ENCODE measurements at places on chromosomes 3 and 15.

- no peak for DNase-seq
Observed at GRCh38 chr3:123871946-123872345, 12.2 kb downstream of the MYLK start.

GRCh38 chr3:46864061-46864881 is 1.0 kb upstream of the MYL3 start:
- no peak for DNase-seq

DNA sequence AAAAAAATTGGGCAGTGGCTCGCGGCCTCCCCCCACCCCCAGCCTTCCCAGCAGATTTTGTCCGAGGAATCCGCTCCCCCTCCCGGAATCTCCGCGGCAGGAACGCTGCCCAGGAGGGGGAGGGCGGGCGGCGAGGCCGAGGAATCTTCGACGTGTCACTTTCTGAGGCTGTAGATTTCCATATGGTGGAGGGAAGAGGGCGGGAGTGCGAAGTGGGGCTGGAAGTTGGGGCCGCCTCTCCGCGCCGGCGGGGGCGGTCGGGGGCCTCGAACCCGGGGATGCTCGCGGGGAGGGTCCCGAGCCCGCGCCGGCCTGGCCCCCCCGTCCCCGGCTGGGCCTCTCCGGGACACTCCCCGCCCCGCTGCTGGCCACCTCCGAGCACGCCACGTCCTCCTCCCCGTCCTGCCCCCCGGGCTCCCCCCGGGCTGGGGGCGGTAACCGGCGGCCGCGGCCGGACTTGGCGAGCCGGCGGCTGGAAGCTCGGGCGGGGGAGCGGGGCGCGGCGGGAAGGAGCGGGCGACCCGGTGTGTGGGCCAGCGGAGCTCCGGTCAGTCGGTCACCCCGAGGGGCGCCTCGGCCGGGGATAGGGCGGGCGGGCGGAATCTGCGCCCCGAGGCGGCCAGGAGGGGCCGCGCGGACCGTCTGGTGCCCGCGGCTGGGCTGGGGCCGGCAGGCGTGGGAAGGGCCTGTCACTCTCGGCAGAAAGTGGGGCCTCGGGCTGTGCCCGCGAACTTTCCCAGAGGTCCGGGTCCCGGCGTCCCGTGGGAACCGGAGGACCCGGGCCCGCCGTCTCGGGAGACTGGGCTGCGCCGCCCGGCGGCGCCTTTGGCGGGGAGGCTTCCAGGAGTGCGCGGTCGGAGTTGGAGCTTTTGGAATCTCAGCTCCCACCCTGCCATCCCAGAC is 951 bp downstream of the FNDC3B start:
- DNase-seq = peak; percentile 70

GRCh38 chr3:100558233-100558632 is 51.2 kb upstream of the ADGRG7 start:
- DNase-seq = no peak

DNA sequence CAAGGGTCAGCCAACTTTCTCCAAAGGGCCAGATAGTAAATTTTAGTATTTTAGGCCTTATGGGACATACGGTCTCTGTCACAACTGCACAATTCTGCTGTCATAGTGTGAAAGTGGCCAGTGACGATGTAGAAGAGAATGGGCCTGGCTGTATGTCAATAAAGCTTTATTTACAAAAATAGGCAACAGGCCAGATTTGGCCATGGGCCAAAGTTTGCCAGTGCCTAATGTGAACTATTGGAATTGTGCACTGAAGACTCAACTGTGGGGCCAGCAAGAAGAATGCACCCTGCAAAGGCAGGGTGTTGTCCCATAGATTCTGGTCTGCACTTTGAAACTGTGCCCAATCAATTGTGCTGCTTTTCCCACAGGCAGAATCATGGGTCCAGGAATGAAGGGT is 69.4 kb upstream of the PRR23E start:
- DNase-seq = no peak

DNA sequence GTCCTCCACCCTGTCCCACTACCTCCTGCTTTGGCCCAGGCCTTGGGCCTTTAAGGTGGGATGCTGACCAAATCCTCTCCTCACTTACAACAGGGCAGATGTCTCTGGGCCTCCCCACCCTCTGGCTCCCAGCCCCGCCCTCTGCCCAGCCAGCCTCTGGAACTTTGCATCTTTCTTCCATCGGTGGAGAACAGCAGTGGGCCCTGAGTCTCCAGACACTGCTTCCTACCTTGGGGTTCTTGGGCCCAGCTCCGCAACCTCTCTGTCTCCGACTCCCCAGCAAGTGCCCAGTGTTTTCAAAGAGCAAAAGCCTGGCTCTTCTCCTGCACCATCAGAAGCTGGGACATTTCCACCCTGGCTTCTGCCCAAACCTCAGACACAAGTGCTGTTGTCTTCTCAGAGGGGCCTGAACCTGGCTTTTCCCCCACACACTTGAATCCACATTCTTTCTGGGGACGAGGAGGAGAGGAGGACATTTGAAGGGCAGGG is 33.1 kb downstream of the MRAS start:
- no peak for DNase-seq
